ENCODE measurements at places on chromosomes 7 and 10.
A peak's percentile ranks its signal among the peaks of the same experiment; 100 is the strongest.

DNA sequence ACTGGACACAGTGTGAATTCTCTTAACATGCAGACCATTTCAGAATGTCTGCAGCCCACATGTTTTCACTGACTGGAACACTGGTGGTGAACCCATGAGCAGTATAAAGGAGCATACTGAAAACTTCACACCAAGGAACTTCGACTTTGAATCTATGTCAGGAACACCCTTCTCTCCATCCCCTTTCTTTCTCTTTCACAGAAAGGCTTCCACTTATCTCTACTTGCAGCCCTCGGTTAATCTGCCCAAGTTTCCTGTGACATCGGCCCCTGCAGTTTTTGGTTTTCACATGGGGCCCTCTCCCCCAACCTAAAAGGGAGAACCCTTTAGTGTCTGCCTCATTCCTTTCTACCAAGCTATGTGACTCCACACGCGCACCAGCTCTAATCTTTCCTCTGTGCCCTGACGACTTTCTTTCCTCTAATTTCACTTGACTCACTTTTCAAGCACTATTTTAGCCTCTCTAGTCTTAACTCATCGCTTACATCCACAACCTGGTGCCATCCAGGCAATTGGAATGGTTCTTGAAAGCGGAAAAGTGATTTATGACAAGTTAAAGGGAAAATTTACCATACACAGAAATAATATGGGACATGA lies 70.1 kb downstream of the RELN start:
- DNase-seq = no peak

DNA sequence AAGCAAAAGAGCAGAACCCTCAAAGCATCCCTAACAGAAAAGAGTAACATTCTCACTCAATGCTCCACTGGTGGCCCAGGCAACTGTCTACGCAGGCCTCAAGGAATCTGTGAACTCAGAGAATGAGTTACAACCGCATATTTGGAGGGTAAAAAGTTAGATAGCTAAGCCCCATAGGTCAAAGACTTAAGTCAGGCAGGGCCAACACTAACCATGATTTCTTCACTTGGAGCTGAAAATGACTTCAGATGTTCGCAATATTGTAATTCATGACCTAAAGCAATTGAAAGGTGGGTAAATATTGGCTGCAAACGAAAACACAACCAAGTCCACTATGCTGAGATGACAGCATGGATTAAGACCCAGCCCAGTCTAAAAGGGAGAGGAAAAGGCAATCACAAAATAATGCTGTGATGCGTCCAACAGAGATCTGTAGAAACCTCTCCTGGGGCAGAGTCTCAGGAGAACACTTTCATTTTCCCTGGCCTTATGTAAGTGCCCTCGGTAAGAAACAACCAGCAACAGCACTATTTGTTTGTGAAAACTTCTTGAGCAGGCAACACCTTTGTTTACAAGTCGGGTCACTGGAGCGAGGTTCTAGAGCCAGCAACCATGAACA lies 176.5 kb downstream of the TNS3 start:
- DNase-seq = no peak

DNA sequence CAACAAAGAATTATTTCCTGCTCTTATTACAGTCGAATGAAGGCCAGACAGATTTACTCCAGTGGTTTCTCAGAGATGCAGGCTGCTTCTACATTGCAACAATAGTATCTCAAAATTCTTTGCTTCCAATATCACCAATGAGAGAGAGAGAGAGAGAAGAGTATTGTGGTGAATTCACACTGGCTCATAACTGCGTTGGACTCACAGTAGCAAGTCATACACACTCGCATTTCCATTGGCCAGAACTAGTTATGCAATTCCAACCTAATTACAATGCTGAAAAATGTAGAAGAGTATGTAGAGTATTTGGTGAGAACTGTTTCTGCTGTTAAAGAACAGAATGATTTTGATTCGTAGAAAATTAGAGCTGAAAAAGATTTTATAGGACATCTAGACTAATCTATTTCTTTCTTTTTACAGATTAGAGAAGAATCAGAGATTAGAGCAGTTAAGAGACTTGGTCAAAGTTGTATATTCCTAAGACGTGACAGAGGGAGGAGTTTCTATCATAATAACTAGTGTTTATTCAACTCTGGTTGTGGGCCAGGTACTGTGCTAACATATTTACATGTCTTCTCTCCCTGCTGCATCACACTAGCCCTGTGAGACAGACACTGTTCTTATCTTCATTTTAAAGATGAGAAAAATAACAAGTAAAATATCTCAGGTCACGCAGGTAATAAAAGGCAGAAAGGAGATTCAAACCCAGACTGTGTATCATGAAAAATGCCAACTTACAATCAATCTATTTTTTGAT lies 34.6 kb upstream of the PDK4 start:
- no peak for DNase-seq

- no peak for DNase-seq
These were observed 161.2 kb downstream of the CAMK1D start for GRCh38 chr10:12510501-12510941.

- no peak for DNase-seq
These were observed 78.8 kb downstream of the HIF1AN start for GRCh38 chr10:100614429-100615095.

GRCh38 chr7:103941976-103942375 lies 47.5 kb downstream of the RELN start:
- DNase-seq = no peak

GRCh38 chr10:128744811-128745305 lies 618.6 kb upstream of the MKI67 start:
- no peak for DNase-seq

DNA sequence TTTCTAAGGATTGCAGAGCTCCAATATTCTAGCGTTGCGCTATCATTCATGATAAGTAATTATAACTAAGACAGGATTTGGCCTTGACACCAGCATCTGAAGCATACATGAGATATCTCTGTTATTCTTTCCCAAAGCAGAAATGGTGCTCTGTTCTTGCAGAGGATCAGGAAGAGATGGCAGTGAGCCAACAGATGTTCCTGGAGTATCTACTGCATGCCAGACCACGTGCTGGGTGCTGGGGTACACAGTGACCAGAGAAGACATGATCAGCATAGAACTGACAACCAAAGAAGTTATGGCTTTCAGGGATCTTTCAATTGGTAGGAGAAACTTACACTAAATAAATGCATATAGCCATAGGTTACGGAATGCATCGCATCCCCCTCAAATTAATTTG lies 63.7 kb upstream of the PLXNA4 start:
- DNase-seq = no peak

GRCh38 chr7:90391488-90391887 lies 11.8 kb upstream of the CLDN12 start:
- DNase-seq = no peak

DNA sequence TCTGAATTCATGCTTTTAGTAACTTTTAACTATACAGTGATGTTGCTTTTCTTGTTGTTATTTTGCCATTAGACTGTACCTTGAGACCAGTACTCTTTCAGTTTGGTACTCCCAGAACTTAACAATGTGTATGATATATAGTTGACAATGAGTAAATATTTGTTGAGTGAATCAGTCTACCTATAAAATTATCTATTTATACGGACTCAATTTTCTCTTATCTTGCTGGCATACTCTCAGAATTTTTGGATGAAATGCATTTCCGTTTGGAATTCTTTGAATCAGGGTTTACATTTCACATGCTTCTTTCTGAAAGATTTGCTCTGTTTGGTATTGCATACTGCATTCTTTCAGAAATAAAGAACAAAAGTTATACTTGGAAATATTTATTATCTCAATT lies 47.8 kb upstream of the LRRC17 start:
- DNase-seq = no peak

- no peak for DNase-seq
These were observed 392.1 kb upstream of the MGMT start for GRCh38 chr10:129074939-129075338.

- DNase-seq = no peak
These were observed 42.5 kb upstream of the LCOR start for GRCh38 chr10:96789571-96790108.

- DNase-seq = no peak
These were observed 2.0 kb downstream of the TYSND1 start for GRCh38 chr10:70144372-70145110.

DNA sequence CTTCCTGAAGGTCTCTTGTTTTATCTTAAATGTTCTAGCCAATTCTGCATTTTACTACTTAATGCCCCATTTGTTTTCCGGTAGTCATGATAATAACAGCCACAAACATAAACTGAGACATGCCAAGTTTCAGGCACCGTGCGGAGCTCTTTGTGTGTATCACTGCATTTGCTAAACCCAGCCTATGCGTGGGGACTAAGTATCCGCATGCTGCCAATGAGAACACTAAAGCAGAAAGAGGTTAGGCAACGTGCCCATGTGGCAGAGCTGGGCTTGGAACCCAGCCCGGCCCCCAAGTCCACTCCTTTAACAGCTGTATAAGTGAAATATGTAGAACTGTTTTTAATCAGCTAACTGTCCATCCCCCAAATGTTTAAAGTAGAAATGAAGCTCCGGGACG lies 54.1 kb downstream of the SLIT1 start:
- peak; percentile 21 for DNase-seq

- DNase-seq = no peak
These were observed 2.7 kb downstream of the IGFBP1 start for GRCh38 chr7:45890902-45891461.

DNA sequence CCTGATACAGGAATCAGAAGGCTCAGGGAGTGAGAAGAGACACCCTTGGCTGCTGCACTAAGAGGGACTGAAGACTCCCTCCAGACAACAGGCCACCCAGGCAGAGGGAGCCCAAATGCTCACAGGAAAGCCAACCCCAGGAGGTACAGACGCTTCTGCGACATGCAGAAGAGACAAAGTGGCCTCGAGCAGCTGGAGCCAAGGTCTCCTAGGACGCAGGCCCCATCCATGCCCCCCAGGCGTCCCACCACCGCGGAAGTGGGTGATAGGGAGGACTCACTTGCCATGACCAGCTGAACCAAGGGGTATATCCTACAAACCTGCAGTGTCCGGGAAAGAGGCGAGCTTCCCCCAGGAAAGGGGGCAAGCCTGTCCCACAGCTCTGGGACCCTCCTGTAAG lies 56.9 kb downstream of the CTBP2 start:
- DNase-seq = no peak

GRCh38 chr7:108838198-108838597 lies 268.5 kb downstream of the DNAJB9 start:
- no peak for DNase-seq
